Thoracic aorta (tissue), 2 donors: ENCODE measurements at places on chromosomes 3 and 15.

- DNase-seq, result no peak
- no peak overlapping the region for H3K4me3 ChIP-seq
- H3K27me3 ChIP-seq, result no peaks in the 10 kb centered on the region
- no peak overlapping the region for H3K27ac ChIP-seq
These were observed 12.3 kb downstream of the ARL13B start for GRCh38 chr3:93992207-93992606.

GRCh38 chr15:78361771-78362506, 21.8 kb downstream of the CRABP1 start:
- H3K4me1 ChIP-seq, result no peaks in the 10 kb centered on the region
- H3K4me3 ChIP-seq, result no peak overlapping the region
- no peak overlapping the region for H3K27ac ChIP-seq
- no peak for DNase-seq
- no peaks in the 10 kb centered on the region for H3K27me3 ChIP-seq

DNA sequence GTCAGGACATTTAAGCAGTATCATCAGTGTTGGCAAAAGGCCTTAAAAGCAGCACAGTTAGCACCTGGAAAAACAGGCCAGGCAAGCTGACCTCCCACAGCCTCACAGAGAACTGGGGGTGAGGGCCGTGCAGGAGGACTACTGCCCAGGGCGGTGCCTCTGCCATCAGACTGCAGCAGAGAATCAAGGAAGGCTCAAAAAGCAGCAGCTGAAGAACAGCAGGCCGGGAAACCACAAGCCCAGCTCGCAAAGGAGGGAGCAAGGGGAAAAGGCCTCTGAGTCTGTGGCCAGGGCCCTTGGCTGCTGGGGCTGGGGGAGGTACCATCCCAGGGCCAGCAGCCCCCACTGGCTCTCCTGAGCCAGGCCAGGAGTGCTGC, 84.2 kb downstream of the SEC22A start:
- H3K4me3 ChIP-seq, result no peak overlapping the region
- H3K36me3 ChIP-seq, result peaks cover 72% of the 10 kb centered on the region

- H3K4me3 ChIP-seq, result no peak overlapping the region
- H3K27me3 ChIP-seq, result no peaks in the 10 kb centered on the region
- no peaks in the 10 kb centered on the region for H3K4me1 ChIP-seq
- H3K27ac ChIP-seq, result no peak overlapping the region
- DNase-seq, result no peak
These were observed 31.4 kb upstream of the ABHD5 start for GRCh38 chr3:43659250-43659880.

- no peaks in the 10 kb centered on the region for H3K27me3 ChIP-seq
- no peaks in the 10 kb centered on the region for H3K36me3 ChIP-seq
- no peak for DNase-seq
- no peaks in the 10 kb centered on the region for H3K4me1 ChIP-seq
- no peak overlapping the region for H3K4me3 ChIP-seq
These were observed 64.3 kb upstream of the GOLGA8B start for GRCh38 chr15:34647569-34648293.

GRCh38 chr15:43529141-43529540, 11.7 kb downstream of the MAP1A start:
- H3K27ac ChIP-seq, result no peak overlapping the region
- H3K27me3 ChIP-seq, result no peaks in the 10 kb centered on the region
- peaks cover 5% of the 10 kb centered on the region for H3K36me3 ChIP-seq

- no peak for DNase-seq
- no peaks in the 10 kb centered on the region for H3K4me1 ChIP-seq
- H3K36me3 ChIP-seq, result no peaks in the 10 kb centered on the region
These were observed 74.2 kb upstream of the DPPA4 start for GRCh38 chr3:109411547-109411946.

DNA sequence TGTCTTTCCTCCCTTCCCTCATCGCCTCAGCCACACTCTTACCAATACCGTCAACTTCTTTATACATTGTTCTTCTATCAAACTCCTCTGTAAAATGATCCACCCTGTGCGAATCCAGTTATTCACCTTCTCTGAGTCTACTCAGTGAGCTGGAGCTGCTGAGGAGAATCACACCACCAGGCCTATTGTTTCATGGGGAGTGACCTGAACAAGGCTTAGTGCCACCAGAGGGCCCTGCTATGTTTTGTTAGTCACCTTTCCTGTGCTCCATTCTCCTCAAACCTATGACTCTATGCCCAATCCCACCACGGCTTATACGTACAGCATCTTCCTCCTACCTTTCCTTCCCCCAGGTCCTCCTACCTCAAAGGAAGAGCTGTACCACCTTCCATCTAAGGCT, 50.4 kb upstream of the MED12L start:
- no peaks in the 10 kb centered on the region for H3K4me1 ChIP-seq
- DNase-seq, result no peak
- no peak overlapping the region for H3K4me3 ChIP-seq

DNA sequence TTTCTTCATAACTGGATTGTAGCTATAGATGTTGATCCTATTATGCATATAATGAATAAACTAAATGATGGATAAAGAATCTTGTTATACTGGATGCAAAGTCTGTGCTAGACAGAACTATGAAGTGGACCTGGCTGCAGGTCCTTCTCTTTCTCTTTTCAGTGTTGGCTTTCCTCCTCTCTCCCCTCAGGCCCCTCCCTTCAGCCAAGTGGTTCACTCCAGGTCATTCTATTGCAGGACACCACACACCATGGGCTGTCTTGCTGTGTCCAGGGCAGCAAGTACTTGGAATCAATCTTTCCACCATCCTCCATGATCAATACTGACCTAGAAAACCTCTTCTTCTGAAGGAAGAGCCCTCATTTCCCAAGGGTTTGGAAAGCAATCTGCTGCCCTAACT, 20.3 kb downstream of the EIF4E3 start:
- H3K36me3 ChIP-seq, result no peaks in the 10 kb centered on the region
- DNase-seq, result no peak
- H3K27ac ChIP-seq, result no peak overlapping the region
- no peaks in the 10 kb centered on the region for H3K27me3 ChIP-seq
- no peak overlapping the region for H3K4me3 ChIP-seq
- no peaks in the 10 kb centered on the region for H3K4me1 ChIP-seq
